Activated CD4-positive, CD25-positive, alpha-beta regulatory T cell treated with anti-CD3 and anti-CD28 coated beads, Interleukin-2, amount 50 U/mL, for 16 hours (primary cell): ENCODE measurements at places on chromosomes 3 and 15.

DNA sequence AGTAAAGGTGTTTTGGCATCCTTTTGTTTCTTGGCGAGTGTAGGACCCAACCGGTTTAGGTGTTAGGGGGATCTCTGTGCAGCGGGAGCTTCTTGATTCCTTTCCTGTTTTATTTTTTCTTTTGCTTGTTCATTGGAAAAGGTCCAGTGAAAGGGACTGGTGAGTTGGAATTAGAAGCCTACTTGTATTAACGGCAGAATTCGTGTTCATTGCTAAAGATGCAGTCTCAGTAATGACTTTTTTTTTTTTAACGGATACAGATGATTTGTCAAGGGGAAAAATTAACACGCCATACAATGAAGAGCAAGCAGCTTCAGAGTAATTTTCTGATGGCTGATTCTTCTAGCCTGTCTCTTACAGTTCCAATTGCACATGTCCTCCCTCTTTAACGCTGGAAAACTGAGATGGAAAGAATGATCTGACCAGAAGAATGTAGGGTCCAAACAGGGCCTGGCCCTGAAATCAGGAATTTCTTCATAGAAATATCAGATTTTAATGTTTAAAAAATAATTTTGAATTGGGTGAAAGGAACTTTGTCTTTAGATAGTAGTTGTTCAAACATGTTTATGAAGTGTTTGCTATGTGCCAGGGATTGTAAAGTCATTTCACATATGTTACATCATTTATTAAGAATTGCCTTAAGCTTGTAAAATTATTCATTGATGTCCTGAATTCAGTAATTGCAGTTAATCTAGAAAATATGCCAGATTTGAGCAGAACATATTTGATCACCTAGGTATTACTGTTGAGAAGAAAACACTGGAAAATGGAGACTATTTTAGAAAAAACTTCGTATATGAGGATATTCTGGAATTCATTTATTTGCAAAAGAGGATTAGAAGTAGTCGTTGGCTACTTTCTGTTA is 1.4 kb downstream of the MAPK6 start:
- no peak for DNase-seq

DNA sequence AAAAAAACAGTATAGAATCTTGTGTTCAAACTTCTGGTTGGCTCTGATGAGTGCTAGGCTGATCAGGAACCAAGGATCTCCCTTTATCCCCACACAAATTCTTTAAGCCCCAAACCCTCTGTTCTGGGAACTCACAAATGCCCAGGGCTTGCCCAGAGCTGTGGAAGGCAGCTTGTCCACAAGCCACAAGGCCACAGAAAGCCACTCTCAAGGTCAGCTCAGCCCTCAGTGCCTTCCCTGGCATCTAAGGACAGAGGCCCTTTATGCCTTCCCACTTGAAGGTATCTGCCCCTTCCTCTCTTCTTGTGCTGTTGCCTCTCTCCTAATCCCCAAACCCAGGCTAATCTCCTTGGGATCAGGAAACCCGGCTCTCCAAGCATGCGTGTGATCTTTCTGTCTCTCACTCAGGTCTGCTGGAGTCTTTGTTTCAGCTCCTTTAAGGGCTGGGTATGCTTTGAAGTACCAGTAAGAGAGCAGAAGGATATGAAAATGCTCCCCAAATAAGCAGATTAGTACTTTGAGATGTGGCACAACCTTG is 145.0 kb upstream of the TRIM42 start:
- DNase-seq, result no peak

DNA sequence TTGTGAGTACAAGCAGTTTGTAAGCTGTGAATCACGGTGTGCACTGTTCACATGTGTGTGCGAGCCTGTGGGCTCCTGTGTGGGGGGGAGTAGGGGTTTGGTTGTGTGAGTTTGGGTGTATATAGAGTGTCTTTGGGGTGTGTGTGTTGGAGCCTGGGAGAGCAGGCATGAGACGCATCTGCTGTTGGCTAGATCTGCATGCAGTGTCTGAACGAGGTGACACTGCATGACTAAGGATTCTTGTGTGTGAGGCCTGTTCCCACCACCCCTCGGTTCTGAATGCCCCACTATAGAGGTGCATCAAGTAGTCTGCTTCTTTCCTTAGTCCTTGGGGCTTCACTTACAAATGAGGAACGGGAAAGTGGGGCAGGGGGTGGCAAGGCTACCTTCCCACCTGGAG is 68.4 kb downstream of the MAGEF1 start:
- DNase-seq, result no peak

DNA sequence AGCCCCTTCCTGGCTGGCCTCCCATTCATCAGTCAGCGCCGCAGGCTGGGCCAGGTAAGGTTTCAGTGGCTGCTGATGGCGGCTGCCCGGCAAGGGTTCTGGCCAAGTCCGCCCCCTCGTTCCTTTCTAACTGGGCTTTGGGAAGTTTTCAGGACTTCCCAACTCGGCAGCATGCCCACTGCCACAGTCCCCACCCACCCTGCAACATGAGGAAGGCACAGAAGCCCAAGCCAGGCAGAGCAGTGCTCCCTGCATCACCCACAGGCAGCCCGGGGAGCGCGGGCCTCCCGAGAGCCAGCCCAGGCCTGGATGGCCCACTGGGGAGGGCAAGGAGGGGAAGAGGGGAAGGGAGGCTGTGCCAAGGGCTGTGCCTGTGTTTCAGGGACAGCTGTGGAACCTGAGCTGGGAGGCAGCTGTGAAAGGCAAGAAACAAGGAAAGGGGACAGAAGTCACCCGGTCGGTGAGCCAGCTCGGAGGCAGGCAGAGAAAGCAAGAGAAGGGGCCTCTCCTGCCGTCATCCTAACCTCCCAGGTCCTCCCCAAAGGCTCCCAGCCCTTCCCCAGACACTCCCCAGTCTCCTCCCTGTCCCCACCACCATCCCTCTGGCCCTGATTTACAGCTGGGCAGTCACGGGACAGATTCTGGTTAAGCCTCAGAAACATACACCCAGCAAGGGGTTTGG is 73.9 kb downstream of the CPN2 start:
- DNase-seq, result no peak

DNA sequence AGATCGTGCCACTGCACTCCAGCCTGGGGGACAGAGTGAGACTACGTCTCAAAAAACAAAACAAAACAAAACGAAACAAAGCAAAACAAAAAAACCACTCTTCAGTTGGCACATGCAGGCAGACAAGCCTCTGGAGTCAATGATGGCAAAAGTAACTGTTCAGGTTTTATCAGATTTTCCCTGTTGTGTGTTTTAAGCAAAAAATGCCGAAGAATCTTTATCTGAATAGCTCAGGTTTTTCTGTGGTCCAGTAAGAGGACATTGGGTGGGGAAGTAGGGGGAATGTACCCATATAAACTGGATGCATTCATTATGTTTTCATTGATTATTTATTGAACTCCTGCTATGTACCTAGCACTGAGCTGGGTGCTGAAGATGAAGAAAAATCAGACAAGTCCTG is 20.8 kb upstream of the BCL2A1 start:
- DNase-seq, result no peak

DNA sequence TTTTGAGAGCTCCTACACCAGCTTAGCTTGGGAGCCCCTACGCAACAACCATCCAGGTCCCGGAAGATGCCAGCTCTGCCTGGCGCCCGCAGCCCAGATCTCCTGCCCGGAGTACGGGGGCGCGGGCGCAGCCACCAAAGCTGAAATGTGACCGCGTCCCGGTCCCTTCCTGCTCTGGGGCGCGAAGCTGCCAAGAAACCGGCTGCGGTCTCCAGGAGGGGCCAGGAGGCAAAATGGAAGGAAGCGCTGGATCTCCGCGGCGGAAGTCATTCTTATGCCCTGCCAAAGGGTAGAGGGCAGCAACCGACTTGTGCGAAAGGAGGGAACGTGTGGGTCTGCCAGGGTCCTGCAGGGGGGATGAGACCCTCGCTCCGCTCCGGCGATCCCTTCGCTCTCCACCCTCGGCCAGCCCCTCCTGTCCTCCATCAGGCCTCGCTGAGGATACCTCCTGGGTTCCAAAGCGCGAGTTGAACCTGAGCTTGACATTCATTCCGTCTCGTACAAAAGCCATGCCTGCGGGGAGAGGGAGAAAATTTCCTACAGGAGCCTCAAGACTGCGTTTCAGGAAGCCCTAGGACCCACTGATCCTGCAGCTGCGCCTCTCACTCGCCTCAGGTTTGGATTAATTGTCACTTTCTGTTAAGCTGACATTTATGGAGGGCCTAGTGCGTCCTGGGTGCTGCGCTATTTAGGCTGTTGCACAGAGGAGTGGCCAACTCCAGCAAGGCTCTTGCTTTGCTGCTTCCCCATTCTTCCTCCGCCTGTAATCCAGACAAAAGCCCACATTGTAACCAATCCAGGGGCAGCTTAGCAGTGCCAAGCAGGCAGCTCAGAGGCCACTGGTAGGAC is 98.3 kb upstream of the VGLL3 start:
- no peak for DNase-seq

DNA sequence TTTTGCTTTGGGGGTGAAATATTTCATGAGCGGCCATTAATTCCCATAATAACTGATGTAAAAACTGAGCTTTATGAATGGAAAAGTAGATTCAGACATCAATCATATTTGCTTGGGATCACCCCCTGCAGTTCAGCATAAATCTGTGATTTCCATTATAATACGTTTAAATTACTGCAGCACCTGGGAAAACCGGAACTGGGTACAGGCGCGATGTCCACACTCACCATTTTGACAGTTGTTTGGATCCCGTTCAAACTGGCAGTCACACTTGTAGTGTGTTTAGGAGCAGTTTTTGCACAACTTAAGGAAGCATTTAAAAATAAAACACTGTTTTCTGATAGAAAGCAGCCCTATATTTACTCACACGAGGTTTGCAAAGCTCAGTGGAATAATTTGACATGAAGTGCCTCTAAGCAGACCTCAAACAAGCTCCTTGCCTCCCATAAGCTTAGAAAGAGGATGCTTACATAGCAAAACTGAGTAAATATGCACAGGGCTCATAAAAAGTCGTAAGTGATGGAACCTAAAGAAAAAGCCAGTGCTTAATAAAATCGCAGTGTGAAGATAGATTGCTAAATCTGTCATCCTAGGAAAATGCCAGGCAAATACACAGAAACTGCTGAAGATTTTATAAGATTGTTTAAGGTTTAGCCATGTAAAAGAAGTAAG is 377.6 kb downstream of the PTPRG start:
- no peak for DNase-seq

GRCh38 chr15:66774001-66774814 is 72.2 kb downstream of the SMAD6 start:
- DNase-seq, result no peak

DNA sequence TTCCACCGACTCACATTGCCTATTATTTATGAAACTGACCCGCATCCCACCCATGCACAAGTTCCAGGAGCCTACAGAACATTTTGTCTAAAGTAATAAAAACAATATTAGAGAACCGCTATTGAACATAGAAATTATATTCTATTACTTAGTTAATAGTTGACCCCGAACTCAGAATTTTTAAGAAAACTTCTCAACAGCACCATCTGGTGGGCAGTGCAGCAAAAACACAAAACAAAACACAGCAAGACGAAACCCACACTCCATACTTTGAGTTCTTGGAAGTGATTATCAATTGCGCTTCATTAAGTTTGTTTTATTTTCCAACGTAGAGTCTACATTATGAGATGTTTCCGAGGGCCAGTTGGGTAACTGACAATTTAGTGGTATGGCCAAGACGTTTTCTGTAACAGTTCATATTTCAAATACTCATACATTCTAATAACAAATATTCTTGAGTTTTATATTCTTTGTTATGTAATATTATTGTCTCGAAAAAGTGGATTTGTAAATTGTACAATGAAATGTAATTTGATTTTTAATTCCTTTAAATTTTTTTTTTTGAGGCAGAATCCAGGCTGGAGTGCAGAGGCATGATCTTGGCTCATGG is 24.0 kb upstream of the C3orf70 start:
- DNase-seq, result no peak

GRCh38 chr3:86828751-86829150 is 162.2 kb downstream of the VGLL3 start:
- no peak for DNase-seq

DNA sequence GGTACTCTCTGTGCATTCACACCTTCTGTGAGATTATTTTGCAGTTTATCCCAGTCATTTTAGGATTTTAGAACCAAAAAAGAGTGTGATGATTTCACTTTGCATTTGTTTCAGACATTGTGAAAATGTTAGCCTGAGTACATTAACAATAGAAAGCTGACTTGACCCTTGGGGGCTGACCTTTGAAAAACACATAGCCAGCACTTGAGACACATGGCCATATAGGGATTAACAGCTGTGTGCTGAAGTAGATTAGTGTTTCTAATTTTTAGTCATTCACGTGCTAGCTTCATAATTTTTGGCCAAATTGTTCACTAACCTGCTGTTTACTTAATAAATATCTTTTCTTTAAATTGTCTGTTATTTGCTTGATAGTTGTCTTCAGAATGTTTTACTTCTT is 3.5 kb downstream of the FEM1B start:
- no peak for DNase-seq

DNA sequence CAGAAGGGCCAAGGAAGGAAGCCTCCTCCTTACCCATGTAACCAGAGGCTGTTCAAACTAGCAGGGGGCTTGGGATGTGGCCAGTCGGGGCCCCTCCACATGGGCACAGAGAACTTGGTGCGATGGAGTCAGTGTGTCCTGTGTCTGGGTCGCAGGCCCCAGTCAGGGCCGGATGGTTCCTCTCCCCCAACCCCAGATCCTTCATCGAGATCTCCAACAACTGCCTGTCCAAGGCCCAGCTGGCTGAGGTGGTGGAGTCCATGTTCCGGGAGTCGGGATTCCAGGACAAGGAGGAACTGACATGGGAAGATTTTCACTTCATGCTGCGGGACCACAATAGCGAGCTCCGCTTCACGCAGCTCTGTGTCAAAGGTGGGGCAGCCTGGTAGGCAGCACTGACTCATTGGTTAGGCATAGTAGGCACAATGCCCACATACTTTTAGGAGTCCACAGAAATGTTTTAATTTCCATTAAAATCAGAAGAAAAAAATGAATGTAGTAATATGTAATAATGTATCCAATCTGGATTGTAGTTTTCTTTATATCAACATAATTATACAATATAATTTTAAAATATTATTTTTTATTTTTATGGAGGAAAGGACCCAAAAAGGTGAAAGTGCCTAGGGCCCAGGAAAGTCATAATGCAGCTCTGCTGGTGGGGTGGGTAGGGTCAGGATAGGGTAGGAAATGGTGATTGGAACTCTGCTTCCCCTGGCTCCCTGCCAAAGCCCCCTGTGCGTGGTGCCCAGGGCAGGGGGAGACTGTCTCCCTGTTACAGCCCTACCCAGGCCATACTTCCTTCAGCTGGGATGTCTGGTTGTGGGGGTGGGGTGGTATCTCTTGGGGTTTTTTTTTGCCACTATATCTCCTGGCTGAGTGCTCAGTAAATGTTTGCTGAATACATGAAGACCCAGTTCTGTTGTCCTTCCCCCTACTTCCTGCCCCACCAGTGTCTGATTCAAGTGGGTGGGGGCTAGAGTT is 18.6 kb downstream of the DUOX1 start:
- DNase-seq, result no peak

DNA sequence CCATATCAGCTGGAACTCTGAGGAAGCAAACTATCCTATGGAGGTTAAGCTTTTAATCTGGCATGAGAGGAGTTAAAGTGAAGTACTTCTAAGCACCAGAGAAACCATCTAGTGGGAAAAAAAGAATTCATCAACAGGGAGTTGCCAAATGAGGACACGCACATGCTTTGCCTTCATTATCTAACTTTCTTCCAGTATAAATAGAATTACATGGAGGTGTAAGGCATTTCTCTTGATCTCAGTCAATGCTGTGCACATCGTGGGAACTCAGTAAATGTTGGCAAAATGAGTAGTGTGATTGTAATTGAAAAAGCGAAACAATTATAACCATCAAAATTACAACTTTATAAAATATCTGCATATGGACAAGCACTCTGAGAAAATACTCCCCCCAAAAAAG is 8.0 kb upstream of the GSK3B start:
- DNase-seq, result no peak
